ENCODE measurements at places on chromosomes 4 and X. TPM values are rescaled to one million over a fixed set of nuclear protein-coding genes. Genes with fewer than 3 reads are reported as not detected.

CNGA1 gene
- 11.9 TPM for total RNA-seq

ZNF330 gene
- total RNA-seq, result 34.4 TPM

DKC1 gene
- total RNA-seq, result 27.9 TPM

CITED1 gene
- total RNA-seq, result 1.9 TPM

HHIP gene
- 7.8 TPM for total RNA-seq

CFAP99 gene
- total RNA-seq, result not detected

GAGE13 gene
- not detected for total RNA-seq

PCGF3 gene
- total RNA-seq, result 50.3 TPM

PLS3 gene
- total RNA-seq, result 127 TPM
